ENCODE measurements at places on chromosomes 11 and 22.
A peak's percentile ranks its signal among the peaks of the same experiment; 100 is the strongest.

GRCh38 chr11:88454881-88455280 is 117.3 kb upstream of the CTSC start:
- DNase-seq, result no peak

DNA sequence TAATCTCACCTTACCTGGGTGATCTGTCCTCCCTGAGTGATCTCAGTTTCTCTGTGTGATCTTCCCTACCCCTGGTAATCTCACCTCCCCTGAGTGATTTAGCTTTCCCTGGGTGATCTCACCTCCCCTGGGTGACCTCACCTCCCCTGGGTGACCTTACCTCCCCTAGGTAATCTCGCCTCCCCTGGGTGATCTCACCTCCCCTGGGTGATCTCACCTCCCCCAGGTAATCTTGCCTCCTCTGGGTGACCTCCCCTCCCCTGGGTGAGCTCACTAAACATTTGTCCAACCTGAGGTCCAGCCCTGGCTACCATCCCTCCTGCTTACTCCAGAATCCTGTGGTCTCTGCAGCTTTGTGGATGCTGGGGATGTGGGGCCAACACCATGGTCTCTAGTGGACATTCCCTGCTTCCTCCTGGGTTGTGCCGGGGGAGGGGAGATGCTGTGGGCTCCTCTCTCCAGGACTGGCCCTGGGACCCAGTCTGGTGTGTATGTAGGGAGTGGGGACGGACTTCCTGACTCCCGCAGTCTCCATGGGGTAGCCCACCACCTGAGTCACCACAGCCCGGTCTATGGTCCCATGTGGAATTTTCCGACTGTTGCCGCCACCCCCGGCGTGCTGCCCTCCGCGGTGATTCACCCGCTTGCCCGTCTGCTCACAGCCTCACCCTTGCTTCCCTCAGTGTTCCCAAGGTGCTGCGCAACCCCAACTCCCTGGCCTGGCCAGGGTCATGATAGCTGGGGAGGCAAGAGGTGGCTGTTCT is 9.9 kb downstream of the LSP1 start:
- DNase-seq, result peak; percentile 36

- DNase-seq, result no peak
Measured at GRCh38 chr11:60984636-60985035, 13.2 kb downstream of the CD6 start.

- no peak for DNase-seq
Measured at GRCh38 chr11:72141066-72141465, 5.5 kb downstream of the FOLR3 start.

- no peak for DNase-seq
Measured at GRCh38 chr11:131370090-131370751, at the start of gene NTM. Gene NTM (plus strand): TSS chr11:131370615.

GRCh38 chr11:72655014-72655413 is 19.2 kb downstream of the PDE2A start:
- no peak for DNase-seq

GRCh38 chr11:120273432-120273831 is 33.5 kb downstream of the POU2F3 start:
- no peak for DNase-seq

DNA sequence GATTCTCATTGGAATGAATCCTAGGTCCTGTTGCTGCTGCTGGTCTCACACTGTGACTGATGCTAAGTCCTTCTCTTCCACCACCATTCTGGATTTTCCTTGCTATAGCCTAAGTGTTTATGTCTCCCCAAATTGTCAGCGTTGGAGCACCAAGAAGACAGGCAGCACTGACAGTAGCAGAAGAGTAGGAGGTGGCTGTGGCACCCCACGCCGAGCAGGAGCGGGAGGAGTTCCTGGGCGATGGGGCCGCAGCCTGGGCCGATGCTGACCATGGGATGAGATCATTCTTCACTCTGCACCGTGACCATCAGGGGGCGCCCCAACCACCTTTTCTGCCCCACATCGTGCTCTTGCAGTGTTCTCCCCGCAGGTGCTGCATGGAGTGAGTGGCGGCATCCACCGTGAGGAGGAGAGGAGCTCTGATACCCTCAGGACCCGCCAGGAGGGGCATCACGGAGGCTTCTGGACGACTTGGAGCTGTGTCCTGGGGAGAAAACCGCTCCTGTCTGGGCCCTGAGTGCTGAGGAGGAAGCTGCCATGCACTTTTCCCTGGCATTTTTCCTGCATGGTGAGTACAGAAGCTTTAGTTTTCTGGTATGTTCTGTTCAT is 57.0 kb downstream of the LRRC74B start:
- peak; percentile 64 for DNase-seq

- DNase-seq, result no peak
Measured at GRCh38 chr11:23310276-23310675, 450.0 kb upstream of the CCDC179 start.

DNA sequence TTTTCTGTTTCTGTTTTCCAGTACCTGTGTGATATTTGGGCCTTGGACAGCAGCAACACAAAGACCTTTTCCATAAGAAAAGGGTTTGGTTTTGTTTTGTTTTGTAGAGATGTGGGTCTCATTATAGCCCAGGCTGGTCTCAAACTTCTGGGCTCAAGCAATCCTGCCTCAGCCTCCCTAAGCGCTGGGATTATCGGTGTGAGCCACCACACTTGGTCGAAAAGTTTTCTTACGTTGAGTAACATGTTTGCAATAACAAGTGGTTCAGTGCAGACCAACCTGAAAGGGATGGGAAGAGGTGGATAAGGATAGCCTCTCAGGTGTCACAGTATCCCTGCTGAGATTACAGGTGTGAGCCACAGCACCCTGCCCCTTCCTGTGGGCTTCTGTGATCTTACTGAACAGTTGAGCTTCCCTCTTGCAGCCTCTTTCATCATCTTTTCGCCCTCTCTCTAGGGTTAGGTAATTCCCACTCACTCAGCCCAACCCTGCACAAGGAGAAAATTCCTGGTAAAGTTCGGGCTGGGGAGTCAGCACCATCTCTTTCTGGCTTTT is 3.5 kb upstream of the MRPL48 start:
- DNase-seq, result no peak

DNA sequence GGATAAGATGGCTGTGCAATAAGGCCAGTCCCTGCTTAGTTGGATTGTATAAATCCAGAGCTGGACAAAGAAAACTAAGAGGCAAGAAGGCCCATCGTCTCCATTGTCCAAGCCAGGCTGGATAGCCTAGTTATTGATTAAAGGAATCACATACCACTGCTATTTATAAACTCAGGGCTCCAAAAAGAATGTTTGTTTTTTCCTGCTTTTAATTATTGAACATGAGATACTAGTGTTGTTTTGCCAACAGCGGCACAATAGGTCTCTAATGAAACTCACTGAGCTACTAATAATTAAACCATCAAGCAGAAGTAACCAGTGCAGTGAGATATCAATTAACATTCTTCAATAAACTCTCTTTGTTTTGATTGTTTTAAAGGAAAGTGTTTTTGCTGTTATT is 259.7 kb downstream of the INSC start:
- no peak for DNase-seq

DNA sequence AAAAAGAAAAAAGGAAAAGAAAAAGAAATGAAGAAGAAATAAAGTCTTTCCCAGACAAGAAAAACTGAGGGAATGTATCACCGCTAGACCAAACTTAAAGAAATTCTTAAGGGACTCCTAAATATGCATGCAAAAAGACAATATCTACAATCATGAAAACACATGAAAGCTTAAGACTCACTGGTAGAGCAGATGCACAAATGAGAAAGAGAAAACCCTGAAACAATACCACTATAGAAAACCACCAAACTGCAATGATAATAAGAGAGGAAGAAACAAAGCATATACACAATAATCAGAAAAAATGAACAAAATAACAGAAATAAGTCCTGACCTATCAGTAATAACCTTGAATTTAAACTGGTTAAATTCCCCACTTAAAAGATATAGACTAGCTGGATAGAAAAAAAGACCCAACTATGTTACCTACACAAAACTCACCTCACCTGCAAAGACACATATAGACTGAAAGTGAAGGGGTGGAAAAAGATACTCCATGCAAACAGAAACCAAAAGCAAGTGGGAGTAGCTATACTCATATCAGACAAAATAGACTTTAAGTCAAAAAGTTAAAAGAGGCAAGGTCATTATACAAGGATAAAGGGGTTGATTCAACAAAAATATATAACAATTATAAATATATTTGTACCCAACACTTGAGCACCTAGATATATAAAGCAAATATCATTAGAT is 61.3 kb upstream of the NARS2 start:
- no peak for DNase-seq

DNA sequence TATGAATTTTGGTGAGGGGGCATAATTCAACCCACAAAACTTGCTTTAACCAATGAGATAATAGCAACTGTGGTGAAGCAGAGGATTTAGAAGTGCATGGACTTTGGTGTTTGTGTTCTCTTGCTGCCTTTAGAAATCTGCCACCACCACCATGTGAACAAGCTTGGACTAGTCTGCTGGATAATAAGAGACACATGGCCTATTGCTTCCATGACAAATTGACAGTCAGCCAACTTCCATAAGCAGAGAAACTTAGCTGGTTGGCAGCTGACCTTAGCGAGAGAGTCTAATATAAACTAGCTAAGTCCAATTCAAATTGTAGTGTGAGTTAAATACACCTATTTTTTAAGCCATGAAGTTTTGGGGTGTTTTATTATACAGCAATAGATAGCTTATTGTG is 482.1 kb upstream of the ANO5 start:
- no peak for DNase-seq

GRCh38 chr22:50670513-50670912 is 2.1 kb upstream of the SHANK3 start:
- DNase-seq, result no peak

GRCh38 chr11:124440608-124441007 is 4.9 kb downstream of the OR8B8 start:
- DNase-seq, result no peak

- DNase-seq, result no peak
Measured at GRCh38 chr11:77884186-77884828, 63.4 kb downstream of the AAMDC start.

DNA sequence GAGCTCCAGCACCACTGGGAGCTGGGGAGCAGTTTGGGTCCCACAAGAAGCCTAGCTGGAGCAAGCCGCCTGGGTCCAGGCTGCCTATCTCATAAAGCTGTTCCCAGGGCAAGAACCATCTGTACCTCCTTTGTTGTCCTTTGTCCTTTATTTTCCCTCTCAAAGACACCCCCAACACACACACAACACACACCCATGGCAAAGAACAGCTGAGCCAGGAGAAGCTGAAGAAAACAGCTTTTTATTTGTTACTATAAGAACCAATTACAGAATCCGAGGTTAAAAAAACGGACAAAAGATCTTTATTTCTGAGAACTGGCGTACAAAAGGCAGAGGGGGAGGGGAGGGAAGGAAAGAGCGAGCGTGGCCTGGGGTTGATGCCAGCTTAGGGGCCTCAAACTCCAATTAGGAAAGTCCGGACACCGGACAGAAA is 1.7 kb upstream of the TUT1 start:
- no peak for DNase-seq

- no peak for DNase-seq
Measured at GRCh38 chr11:66696146-66696545, 18.5 kb upstream of the RBM4B start.

DNA sequence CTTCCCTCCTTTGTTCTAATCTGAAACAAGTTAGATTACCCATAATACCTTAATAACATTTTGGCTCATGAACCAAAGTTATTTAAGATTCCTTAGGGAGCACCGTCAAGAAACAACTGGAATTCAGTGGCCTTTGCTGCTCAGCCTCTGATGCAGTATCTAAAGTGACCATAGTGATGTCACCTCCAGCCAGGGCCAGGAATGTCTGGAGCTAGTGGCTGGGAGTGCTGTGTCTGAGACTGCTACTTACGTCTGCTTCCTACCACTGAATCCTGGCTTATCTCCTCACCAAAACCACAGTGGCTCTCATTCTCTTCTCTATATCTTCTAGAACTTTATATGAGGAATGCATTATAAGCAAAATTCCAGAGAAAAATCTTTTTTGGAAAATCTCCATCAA is 658.0 kb downstream of the DLG2 start:
- DNase-seq, result no peak

DNA sequence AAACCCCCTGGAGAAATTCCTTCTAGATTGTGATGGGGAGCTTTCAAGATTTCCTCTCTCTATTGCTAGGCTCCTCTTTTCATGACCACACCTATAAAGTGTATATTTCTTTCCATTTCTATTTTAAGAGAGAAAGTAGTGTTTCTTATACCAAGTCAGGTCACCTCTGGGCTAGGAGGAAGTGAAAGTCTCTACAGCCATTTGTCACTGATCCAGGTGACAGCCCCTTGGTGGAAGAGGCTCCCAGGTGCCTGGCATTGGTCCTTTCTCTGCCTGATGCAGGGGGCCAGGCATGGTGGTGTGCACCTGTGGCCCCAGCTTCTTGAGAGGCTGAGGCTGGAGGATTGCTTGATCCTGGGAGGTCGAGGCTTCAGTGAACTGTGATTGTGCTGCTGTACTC is 64.7 kb downstream of the DHCR7 start:
- DNase-seq, result no peak

- no peak for DNase-seq
Measured at GRCh38 chr11:119309953-119310681, 6.8 kb downstream of the MCAM start.
